ENCODE measurements at places on chromosomes 4 and X. TPM values are rescaled to one million over a fixed set of nuclear protein-coding genes. Genes with fewer than 3 reads are reported as not detected.

The RAB40AL gene
- total RNA-seq: 0.59 TPM

The SPARCL1 gene
- total RNA-seq: 1,361 TPM

The CSN1S1 gene
- total RNA-seq: not detected

The CLCN4 gene
- total RNA-seq: 63.0 TPM

The TCEAL6 gene
- total RNA-seq: 6.2 TPM

DNA sequence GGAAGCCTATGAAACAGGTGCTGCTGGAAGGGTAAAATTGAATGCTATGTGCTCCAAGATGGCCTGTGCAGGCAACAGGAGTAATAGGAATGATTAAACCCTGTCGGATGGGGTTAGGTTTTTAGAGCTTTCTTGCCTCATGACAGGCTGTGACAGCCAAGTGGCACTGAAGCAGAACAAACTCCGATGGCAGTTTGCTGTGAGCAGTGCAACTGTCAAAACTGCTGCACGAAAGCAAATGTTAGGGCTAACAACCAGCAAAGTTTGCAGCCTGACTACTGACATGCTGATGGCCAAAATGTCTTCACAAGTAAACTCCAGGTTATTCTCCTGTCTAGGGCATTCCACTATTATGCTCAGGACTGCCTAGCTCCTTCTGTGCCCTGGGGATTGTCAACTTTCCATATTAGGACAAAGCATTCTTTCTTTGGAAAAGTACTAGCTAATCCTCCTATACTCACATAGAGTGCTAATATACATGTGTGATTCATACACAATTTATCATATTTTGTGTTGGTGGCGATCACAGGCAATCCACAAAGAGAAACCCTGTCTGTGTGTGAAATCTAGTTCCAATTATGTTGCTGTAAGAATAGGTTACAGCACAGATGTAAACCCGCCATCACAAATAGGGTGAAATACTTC, 486.6 kb upstream of the TENM3 start:
- H3K4me1 ChIP-seq: no peaks in the 10 kb centered on the region
- no peak for DNase-seq

DNA sequence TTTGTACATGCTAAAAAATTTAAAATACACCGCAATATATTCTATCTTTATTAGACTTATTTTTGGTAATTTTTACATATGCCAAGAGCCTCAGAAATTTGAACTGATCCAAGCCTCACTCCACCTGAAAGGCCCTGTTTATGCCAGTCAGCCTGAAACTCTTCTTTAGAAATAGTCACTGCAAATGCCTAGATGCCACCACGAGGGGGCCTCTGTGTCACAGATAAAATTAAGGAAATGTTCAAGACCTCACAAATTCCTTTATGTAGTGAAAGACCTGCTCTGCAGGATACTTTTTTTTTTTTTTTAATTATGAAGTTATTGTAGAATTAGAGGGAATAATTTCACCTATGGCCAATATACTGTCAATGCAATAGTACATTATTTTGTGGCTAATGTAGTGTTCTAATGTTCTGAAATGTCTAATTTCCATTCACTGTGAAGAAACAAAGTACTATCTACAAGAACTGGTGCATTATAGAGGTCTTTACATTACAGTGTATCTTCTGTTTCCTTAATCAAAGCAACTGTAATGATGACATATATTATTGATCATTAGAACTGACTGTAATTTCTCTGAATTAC, 69.8 kb downstream of the DTHD1 start:
- no peaks in the 10 kb centered on the region for H3K27me3 ChIP-seq
- DNase-seq: peak; percentile 58
- H3K36me3 ChIP-seq: no peaks in the 10 kb centered on the region
- H3K27ac ChIP-seq: no peak overlapping the region
- H3K4me3 ChIP-seq: no peak overlapping the region

GRCh38 chr4:129334136-129334535, 238.2 kb downstream of the C4orf33 start:
- no peaks in the 10 kb centered on the region for H3K36me3 ChIP-seq
- no peak overlapping the region for H3K27ac ChIP-seq
- H3K4me3 ChIP-seq: no peak overlapping the region
- DNase-seq: no peak
- H3K27me3 ChIP-seq: no peaks in the 10 kb centered on the region

GRCh38 chr4:139777757-139778156, 112.1 kb downstream of the MGST2 start:
- H3K4me3 ChIP-seq: no peak overlapping the region
- no peak for DNase-seq
- H3K36me3 ChIP-seq: no peaks in the 10 kb centered on the region
- H3K27me3 ChIP-seq: peaks cover 21% of the 10 kb centered on the region
- peaks cover 3% of the 10 kb centered on the region for H3K4me1 ChIP-seq

DNA sequence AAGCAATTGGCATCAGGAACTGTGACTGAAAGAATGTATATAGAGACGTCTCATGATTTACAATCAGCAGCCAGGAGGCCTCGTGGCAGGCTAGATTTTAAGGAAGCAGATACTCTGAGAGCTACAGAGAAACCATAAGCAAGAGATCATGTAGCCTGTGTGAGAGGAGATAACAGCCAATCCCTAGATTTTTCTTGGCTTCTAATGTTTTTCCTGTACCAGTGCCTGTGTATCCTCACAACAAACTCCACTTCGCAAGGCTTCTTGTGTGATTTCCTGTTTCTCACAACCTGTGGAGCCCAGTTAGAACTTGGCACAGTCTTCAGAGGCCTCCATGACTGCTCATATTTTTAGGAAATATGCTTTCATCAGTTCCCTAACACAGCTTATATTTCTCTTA, 147.9 kb downstream of the PTCHD1 start:
- H3K27ac ChIP-seq: no peak overlapping the region
- H3K36me3 ChIP-seq: no peaks in the 10 kb centered on the region
- H3K4me1 ChIP-seq: no peaks in the 10 kb centered on the region
- no peak overlapping the region for H3K4me3 ChIP-seq
- peak; percentile 40 for DNase-seq

DNA sequence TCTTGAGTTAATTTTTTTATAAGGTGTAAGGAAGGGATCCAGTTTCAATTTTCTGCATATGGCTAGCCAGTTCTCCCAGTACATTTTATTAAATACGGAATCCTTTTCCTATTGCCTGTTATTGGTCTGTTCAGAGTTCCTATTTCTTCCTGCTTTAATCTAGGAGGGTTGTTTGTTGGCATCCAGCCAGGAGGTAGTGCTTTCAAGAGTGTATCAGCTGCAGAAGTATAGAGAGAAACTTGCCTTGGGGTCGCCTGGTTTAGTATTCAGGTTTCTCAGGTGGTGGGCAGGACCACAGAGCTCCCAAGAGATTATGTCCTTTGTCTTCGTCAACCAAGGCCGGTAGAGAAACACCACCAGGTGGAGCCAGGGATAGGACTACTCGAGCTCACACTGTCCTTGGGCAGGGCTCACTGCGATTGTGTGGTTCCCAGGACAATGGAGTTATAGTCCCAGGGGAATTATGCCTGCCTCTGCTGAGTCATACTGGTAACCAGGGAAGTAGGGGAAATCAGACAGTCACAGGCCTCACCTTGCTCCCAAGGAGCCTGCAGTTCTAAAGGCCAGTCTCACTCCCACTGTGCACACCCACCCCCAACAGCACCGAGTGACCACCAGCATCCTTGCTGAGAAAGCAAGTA, 168.1 kb downstream of the VSIG4 start:
- no peaks in the 10 kb centered on the region for H3K36me3 ChIP-seq
- H3K27me3 ChIP-seq: no peaks in the 10 kb centered on the region
- H3K4me1 ChIP-seq: no peaks in the 10 kb centered on the region
- H3K27ac ChIP-seq: no peak overlapping the region
- DNase-seq: no peak
- H3K4me3 ChIP-seq: no peak overlapping the region

DNA sequence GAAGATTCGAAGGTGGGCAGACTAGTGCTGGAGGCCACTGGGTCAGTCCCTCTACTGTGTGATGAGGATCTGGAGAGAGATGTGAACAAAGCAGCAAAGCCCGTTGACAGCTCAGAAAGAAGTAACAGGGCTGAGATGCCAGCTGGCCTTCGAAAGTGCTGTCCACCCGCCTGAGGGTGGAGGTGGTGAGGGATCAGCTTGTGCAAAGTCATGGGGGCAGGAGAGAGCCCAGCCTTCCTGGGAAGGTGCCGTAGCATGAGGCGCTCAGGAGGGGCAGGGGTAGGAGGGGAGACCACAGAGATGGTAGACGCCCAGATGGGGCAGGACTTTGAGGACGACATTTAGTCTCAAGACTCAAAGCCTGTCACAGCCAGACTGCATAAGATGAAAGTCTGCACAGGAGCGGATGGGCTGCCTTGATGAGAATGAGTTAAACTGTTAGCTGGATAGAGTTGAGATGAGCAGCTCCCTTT, 19.7 kb downstream of the TBC1D14 start:
- H3K36me3 ChIP-seq: peaks cover 17% of the 10 kb centered on the region
- no peak overlapping the region for H3K27ac ChIP-seq
- H3K4me3 ChIP-seq: no peak overlapping the region
- H3K4me1 ChIP-seq: peaks cover 47% of the 10 kb centered on the region
- no peak for DNase-seq
